ENCODE measurements at places on chromosomes 3 and 15. TPM values are rescaled to one million over a fixed set of nuclear protein-coding genes. Genes with fewer than 3 reads are reported as not detected.

EBLN2 gene
- 0.40 TPM for polyA plus RNA-seq

NMNAT3 gene
- polyA plus RNA-seq = 1.4 TPM

CYP8B1 gene
- polyA plus RNA-seq = not detected

CTXN2 gene
- polyA plus RNA-seq = not detected

GCNT3 gene
- not detected for polyA plus RNA-seq

INSYN1 gene
- not detected for polyA plus RNA-seq

SEMA7A gene
- polyA plus RNA-seq = 2.9 TPM

BRPF1 gene
- 22.5 TPM for polyA plus RNA-seq

SPTSSB gene
- polyA plus RNA-seq = not detected

SH2D7 gene
- not detected for polyA plus RNA-seq

DUOXA1 gene
- not detected for polyA plus RNA-seq

CHDH gene
- not detected for polyA plus RNA-seq

CEP70 gene
- not detected for polyA plus RNA-seq
